ENCODE measurements at places on chromosomes 4 and X.

GRCh38 chr4:154030746-154031145, 241.9 kb upstream of the SFRP2 start:
- no peak for DNase-seq

- no peak for DNase-seq
Measured at GRCh38 chr4:162101337-162101736, 62.5 kb downstream of the FSTL5 start.

- DNase-seq = no peak
Measured at GRCh38 chr4:85805891-85806290, 330.9 kb downstream of the ARHGAP24 start.

GRCh38 chrX:63652086-63652765, 132.8 kb downstream of the ARHGEF9 start:
- DNase-seq = no peak

GRCh38 chr4:76526585-76526990, 91.6 kb downstream of the SHROOM3 start:
- no peak for DNase-seq

DNA sequence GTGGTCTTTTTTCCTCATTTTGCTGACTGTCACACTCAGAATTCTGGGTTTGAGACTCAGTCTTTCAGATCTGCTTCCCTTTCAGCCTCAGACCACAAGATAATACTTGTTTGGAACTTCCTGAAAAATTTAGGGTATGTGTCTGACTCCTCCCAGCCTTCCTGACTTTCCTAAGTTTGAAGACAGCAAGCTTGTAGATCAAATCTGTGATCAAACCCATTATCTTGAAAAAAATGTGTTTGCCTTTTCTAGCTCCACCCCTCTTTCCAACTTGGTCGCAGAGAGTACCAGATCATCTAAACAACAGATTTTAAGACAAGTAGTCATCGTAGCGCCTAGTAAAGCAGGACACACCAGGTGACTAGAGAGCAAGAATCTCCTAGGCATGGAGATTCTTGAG, 9.9 kb downstream of the BCAP31 start:
- DNase-seq = no peak

- no peak for DNase-seq
Measured at GRCh38 chr4:7365462-7366179, 69.1 kb downstream of the PSAPL1 start.

DNA sequence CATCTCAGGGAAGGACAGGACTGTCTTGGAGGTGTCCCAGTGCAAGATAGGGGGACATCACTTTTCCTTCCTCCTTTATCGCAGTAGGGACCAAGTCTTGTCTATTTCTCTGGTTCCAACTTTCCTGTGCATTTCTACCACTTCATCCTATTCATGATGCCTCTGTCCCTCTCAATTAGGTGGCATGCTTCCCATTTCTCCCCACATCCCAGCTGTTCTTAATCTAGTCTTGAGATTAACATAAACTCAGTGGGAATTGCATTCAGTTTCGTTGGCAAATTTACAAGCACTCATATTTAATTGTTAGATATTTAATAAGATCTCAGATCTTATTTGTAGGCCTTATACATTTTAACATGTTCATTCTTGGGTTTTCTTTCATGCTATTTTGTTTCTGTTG, 15.7 kb upstream of the ODAM start:
- DNase-seq = no peak

DNA sequence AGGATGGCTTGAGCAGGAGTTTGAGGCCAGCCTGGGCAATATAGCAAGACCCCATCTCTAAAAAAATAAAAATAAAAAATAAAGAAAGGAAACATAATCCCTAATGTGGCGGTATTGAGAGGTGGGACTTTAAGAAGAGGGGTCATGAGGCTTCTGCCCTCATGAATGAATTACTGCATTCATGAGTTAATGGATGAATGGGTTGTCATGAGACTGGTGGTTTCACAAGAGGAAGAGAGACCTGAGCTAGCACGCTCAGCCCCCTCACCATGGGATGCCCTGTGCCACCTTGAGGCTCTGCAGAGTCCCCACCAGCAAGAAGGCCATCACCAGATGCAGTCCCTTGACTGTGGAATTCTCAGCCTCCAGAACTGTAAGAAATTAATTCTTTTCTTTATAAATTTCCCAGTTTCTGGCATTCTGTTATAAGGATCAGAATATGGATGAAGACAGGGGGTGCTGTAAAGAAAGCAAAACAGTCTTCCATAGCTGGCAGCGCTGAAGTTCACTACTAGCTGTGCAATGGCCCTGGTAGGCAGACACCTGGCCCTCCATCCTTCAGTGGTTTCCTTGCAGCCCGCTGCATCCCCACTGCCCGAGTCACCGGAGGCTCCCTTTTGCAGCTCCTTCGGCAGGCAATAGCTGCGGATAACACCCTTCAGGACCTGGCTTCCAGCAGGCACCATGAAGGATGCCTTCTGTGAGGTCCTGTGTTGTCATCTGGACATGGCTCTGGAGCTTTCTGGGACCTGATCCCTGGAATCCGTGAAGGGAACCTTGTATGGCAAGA, 44.8 kb upstream of the NSG1 start:
- DNase-seq = no peak

DNA sequence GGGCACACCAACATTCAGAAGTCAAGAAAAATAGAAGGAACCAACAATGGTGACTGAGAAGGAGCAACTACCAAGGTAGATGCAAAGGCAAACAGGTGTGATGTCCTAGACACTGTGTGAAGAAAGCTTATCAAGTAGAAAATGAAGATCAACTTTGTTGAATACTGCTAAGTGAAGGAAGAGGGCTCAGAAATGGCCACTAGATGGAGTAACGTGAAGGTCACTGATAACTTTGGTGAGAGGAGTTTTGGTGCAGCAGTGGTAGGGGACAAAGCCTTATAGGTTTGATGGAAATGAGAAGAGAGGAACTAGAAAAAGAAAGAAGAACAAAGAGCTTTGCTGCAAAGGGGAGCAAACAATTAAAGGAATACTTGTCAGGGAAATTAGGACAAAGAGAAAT, 23.5 kb downstream of the OTC start:
- peak; percentile 10 for DNase-seq

- DNase-seq = peak; percentile 25
Measured at GRCh38 chr4:80876810-80877209, 153.7 kb upstream of the BMP3 start.

All from GM10248 (cell line).